Fibroblast of villous mesenchyme (primary cell): ENCODE measurements at places on chromosomes 13 and 19. TPM values are rescaled to one million over a fixed set of nuclear protein-coding genes. Genes with fewer than 3 reads are reported as not detected.

DNA sequence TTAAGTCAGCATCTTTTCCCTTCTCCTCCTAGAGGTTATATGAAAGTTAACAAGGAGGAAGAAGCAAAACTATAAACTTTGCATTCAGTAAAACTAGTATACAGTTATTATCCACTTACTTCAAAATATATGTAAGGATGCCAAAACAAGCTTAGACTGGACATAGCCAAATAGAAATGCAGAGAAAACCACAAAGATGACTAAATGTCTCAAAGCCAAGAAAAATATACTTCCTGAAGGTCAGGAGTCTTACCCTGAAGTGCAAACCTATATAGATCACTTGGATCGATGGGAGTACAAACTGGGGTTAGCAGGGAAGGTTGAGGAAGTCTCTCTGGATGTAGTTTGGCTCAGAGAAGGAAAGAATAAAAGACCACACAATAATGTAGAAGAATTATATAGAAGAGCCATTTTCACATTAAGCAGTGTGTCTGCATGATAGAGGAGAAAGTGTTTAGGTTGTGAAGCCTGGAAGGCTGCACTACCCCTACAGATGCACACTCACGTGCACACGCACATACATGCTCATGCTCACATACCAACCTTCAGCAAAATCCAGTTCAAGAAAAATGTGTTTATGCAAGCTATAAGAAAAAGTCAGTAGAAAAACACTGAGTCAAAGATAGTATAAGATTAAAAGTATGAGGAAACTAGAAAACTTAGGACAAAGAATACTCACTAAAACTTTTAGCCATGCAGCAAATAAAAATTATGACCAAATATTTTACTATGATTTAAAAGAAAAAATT, 112.1 kb upstream of the RXFP2 start:
- DNase-seq = peak; percentile 2

LILRA6 gene
- not detected in 2 replicates for total RNA-seq

GRCh38 chr13:31786011-31786410, 46.7 kb downstream of the RXFP2 start:
- DNase-seq = peak; percentile 65

- no peak for DNase-seq
Measured at GRCh38 chr19:6887316-6887715, at the start of gene ADGRE1. ADGRE1 (plus strand) TSS chr19:6887579; CDS start chr19:6887609, 30 bp downstream.

LIM2 gene
- total RNA-seq = not detected in 2 replicates

GRCh38 chr13:72686766-72687165, 40.7 kb downstream of the MZT1 start:
- no peak for DNase-seq

DNA sequence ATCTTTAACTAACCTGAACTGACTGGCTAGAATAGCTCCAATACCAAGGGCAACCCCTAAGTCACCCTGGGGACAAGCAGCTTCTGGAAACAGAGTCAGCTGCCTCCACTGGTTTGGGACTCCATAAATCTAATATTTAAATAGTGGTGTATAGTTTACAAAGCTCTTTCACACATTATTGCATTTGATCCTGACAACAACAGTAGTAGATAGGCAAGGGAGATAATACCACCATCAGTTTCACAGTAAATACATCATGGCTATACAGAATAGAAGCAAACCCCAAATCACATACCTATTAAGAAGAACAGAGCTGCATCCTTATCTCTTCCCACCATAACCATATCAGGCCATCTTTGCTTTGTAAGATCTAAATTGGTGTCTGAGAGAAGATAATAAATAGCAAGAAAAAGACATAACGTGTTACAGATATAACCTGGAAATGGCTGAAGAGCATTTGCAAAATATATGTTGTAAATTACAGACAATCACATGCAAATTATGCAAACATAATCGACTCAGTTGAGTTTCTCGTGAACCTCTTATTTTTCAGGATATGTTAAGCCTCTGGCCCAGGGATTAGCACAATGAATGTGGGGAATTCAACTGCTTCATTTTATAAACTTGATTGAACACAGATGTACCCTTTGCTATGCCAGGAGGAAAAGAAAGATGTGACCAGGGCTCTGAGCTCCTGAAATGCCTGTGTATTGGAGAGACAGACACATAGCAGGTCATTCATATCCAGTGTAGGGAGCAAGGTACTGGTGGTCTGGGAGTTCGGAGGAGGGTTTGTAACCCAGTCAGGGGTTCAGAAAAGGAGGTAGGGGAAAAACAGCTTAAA, 142.5 kb downstream of the SLC7A1 start:
- no peak for DNase-seq

SIGLEC14 gene
- not detected in 2 replicates for total RNA-seq

FGF22 gene
- not detected in 2 replicates for total RNA-seq

DNA sequence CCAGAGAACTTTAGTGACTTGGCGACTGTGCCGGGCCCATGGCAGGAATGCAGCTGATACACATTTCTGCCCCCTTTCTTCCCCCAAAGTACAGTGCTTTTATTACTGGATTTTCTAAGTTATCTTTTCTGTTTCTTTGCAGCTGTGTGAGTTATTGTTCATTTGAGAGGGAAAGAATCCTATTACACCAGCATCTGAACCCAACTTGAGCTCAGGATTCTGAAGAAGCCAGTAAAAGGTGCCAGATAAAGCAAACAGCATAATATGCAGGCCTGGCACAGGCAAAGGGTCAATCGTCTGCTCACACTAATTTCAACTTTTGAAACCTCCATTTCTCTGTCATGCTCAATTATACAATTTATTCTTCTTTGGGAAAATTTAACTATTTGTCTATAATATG, 93.9 kb downstream of the DOCK9 start:
- DNase-seq = no peak

DNA sequence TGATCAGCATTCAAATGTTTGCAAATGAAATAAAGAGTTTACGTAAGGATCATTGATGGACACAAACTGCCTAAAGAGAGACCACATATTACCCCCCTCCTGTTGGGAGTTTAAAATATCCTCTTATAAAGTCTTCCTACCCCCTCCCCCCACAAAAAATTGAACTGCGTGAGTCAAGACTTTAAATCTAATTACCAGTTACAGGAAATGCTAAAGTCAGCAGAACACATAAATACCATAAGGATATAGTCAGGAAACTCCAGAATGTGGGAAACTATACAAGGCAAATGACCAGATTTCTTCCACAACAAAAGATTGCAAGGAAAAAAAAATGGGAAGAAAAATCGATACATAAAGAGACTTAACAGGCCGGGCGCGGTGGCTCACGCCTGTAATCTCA, 44.4 kb upstream of the FARP1 start:
- peak; percentile 60 for DNase-seq

DNA sequence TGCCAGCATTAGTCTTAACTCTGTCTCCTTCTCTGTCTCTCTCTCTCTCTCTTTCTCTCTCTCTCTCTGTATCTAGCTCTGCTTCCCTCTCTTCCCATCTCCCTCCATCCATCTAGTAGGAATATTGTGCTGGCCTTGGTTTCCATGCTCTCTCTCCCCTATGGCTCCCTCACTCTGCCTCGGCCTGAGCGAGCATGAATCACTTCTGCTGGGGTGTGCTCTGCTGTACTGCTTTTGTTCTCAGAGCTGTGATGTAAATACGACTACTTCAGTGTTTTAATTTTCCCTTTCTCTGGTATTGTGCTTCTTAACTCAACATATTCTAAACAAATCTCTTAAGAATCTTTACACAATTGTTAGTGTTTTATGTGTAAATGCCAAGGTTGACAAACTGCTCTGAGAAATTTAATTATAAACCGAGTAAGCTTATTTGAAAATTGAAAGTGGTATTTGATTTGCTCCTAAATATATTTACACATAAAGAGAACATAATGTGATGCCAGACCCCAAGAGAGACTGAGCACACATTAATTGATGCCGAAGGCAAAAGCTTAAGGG, 211.5 kb upstream of the KL start:
- no peak for DNase-seq

DNA sequence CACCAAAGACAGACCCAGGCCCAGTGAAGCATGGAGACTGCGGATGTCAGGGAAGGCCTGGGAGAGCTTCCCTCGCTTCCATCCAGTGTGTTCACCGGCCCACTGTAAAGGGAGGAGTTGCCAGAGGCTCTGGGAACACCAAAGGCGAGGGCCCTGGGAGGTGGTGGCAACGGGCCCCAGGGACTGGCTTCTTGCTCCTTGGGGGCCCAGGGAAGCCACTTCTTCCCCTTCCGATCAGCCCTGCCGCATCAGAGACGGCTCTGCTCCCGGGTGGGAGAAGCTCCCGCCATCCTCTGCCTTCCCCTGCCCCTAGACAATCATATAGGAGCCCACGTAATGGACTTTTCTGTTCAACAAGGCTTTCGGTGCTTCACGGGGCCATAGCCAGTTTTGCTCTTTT, 83.4 kb upstream of the GPR183 start:
- DNase-seq = no peak

DNA sequence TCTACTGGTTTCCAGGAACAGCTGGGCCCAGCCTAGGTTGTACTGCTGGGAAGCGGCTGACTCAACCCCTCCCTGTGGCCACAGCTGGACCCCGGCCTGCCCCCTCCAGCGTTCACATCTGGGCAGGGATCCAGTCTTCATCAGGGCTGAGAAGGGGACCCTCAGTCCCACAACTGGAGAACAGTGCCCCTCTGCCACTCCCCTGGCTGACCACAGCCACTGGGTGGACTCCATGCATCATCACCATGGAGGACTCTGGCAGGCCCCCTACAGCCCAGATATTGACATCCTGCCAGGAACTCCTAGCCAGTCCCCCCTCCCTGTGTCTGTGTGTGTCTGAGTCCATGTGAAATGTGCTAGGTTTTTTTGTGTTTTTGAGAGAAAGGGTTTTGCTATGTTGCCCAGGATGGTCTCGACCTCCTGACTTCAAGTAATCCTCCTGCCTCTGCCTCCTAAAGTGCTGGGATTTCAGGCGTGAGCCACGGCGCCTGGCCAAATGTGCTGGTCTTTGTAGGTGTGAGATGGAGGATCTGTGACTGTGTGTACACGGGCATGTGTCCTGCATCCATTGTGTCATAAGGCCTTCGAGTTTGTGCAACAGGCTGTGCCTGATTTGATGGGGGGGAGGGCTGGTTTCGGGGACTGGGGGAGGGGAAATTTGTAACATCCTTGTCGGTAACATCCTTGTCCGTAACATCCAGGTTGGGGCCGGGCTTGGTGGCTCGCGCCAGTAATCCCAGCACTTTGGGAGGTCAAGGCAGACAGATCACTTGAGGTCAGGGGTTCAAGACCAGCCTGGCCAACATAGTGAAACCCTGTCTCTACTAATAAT, 4.0 kb upstream of the HOOK2 start:
- peak; percentile 87 for DNase-seq

DNA sequence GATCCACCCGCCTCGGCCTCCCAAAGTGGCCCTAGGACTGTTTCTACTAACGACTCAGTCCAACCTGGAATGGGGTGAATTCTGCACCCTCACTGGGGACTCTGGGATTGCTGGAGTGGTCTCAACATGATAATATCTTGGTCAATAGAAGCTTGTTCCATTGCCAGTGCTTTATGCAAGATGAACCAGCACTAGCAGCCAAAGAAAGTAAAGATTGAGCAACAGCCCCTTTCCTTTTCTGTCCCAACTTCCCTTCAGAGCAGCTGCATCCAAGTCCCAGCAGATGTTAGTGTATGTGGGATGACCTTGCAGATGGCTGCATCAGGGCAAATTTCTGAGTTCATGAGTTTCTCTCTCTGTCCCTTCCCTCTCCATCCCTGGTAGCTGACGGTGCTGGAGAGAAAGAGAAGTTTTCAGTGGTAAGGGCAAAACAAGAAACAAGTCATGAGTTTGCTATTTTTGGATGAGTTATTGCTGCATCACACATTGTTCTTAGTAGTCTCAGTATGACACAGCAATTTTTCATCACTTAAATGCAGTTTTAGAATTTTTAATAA, 183.6 kb upstream of the EDNRB start:
- DNase-seq = peak; percentile 70

KLHL1 gene
- total RNA-seq = not detected in 2 replicates

DNA sequence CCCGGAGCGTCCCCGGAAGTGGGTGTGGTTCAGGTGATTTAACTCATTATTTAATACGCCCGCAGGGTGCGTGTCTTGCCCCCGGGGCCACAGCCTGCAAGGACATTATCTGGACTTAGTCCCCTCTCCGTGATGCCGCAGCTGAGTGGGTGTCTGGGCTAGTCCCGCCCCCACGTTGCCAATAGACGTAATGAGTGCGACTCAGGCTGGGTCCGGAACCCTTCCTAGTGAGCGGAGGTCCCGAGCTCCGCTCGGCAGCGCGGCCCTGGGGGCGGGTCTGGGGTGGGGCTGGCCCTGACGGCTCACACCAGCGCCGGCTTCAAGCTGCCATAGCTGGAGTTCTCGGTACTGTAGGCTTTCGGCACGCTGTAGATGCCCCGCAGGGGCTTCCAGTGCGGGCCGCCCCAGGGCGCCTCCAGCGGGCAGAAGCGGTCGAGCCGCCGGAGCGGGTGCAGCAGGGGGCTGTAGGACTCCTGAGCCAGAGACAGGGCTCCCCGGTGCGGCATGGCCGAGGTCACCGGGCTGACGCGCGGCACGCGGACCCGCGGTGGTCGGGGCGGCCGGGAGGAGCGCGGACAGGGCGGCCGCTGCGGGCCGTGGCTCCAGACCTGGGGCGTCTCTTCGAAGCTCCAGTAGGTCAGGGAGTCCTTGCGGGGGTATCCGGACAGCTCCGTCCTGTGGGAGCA, 918 bp upstream of the LHB start:
- peak; percentile 46 for DNase-seq

DNA sequence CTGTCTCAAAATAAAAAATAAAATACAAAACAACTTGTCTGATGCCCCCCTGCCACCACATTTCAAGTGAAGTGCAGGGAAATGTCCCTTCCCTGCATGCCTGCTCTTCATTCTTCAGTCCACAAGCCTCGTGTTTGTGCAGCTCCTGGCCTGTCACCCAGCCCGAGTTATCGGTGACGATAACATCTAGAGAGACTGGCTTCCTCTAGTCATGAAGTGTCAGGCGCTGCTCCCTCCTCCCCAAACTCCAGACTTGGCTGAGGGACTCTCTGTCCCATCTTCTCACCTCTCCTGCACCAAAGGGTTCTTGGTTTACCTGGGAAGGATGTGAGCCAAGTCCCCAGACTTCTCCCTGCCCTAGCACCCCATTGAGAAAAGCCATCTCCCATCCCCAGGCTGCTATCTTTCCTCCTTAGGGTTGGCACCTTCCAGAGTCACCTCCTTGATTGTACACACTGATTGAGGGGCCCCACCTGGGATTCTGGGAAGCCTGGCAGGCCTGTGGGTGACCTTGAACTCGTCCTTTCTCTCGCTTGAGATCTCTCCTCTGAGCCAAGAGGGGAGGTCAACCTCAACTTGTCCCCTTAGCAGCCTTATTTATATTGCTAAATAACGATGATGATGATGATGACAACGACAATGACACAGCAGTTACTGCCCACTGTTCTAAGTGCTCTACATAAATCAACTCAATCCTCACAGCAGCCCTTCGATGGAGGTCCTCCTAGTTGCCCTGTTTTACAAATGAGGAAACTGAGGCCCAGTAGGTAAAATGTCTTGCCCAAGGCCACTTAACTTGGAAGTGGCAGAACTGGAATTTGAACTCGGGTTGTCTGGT, 13.1 kb upstream of the PLAUR start:
- DNase-seq = no peak

GRCh38 chr13:46586751-46587514, 34.0 kb downstream of the LRCH1 start:
- peak; percentile 65 for DNase-seq

- peak; percentile 8 for DNase-seq
Measured at GRCh38 chr13:73981595-73981994, 152.6 kb downstream of the KLF12 start.

SBK2 gene
- not detected in 2 replicates for total RNA-seq

GRCh38 chr13:114204894-114205293, 25.8 kb downstream of the CFAP97D2 start:
- DNase-seq = no peak

GRCh38 chr13:112341976-112342735, 34.0 kb upstream of the SPACA7 start:
- DNase-seq = no peak

KBTBD6 gene
- 12.6 and 17.7 TPM in 2 replicates for total RNA-seq

- DNase-seq = peak; percentile 33
Measured at GRCh38 chr19:18842166-18842565, 10.4 kb downstream of the UPF1 start.

DDA1 gene
- total RNA-seq = 14.8 and 16.8 TPM in 2 replicates
